Transverse colon (tissue), 4 donors: ENCODE measurements at places on chromosomes 5 and 9.
A peak's percentile ranks its signal among the peaks of the same experiment; 100 is the strongest.

DNA sequence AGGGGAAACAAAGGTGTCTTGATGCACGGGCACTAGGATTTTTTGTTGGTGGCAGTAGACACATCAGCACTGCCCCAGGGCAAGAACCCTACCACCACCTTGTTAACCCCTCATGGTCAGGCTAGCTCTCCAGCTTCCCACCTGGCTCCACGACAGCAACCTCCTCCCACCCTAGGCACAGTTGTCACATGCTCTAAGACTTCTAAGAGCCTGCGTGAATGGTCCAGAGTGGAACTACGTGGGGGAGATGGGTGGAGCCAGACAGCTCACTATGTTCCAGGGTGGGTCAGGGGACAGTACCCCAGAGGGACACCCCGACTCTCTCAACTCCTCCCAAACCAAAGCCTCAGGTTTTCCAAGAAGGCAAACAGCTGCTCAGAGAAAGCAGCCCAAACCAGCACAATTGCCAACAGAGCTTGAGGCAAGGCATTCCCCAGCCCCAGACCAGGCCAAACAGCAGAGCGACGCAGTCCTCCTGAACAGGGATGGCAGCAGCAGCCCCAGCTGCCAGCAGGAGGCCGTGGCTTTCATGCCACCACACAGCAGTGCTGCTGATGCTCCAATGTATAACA, 78.0 kb downstream of the NRG2 start:
- H3K4me1 ChIP-seq: peaks cover 3% of the 10 kb centered on the region
- H3K27ac ChIP-seq: no peak overlapping the region
- H3K36me3 ChIP-seq: no peaks in the 10 kb centered on the region

GRCh38 chr5:165139721-165140120, 1634.3 kb downstream of the MAT2B start:
- H3K27ac ChIP-seq: no peak overlapping the region
- no peak overlapping the region for H3K4me3 ChIP-seq
- no peak for DNase-seq
- no peaks in the 10 kb centered on the region for H3K36me3 ChIP-seq
- no peaks in the 10 kb centered on the region for H3K27me3 ChIP-seq

DNA sequence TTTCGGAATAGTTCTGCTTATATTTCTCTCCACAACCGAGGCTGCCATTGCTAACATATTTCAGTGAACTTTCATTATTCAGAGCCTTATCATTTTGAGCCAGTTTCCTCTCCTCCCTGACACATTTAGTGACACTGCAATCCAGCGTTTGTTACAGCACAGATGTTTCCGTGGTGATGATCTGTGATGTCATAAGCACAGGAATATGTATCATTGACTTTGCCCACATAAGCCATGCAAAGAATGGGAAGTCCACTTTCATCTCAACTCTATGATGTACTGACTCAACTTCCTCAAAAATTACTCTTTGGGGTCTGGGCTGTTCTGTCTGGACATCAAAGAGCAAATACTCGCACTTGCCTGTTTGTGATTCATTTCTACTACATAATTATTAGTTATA, 291.8 kb downstream of the EBF1 start:
- no peaks in the 10 kb centered on the region for H3K27me3 ChIP-seq
- H3K27ac ChIP-seq: no peak overlapping the region
- DNase-seq: no peak
- H3K4me1 ChIP-seq: no peaks in the 10 kb centered on the region
- H3K36me3 ChIP-seq: no peaks in the 10 kb centered on the region

- H3K27me3 ChIP-seq: no peaks in the 10 kb centered on the region
- H3K4me1 ChIP-seq: no peaks in the 10 kb centered on the region
- no peak overlapping the region for H3K4me3 ChIP-seq
- no peak overlapping the region for H3K27ac ChIP-seq
- DNase-seq: no peak
Measured at GRCh38 chr9:125966959-125967711, 220.0 kb downstream of the PBX3 start.

- H3K36me3 ChIP-seq: no peaks in the 10 kb centered on the region
- H3K27ac ChIP-seq: no peak overlapping the region
Measured at GRCh38 chr5:98679963-98680362, 93.5 kb upstream of the RGMB start.

GRCh38 chr5:175572886-175573285, 85.0 kb upstream of the HRH2 start:
- peak; percentile 37 for DNase-seq
- no peak overlapping the region for H3K4me3 ChIP-seq
- peaks cover 42% of the 10 kb centered on the region for H3K27me3 ChIP-seq
- H3K36me3 ChIP-seq: no peaks in the 10 kb centered on the region
- peaks cover 13% of the 10 kb centered on the region for H3K4me1 ChIP-seq
